Activated CD4-positive, alpha-beta memory T cell treated with anti-CD3 and anti-CD28 coated beads, Interleukin-2, amount 10 ng/mL, durations not matched to agents 7 days and 5 days (primary cell): ENCODE measurements at places on chromosomes 16 and 17.

DNA sequence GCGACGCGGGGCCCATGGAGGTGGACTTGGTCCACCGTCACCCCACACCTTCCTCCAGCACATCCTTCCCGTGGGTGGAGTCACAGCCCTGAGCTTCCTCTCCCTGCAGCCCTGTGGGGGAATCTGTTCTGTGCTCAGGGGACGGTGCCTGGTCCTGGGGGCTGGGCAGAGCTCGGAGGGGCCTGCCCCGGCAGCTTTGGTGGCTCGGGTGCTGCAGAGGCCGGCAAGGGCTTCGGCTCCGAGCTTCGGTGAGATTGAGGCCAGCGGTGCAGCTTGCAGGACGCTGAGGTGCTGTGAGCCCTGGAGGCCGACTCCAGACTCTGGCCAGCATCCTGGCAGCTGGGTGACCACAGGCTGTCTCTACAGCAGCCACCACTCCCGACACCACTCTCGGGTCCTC is 36.4 kb downstream of the METRNL start:
- no peak for DNase-seq

- DNase-seq: no peak
Measured at GRCh38 chr16:56263711-56264608, 72.7 kb downstream of the GNAO1 start.

DNA sequence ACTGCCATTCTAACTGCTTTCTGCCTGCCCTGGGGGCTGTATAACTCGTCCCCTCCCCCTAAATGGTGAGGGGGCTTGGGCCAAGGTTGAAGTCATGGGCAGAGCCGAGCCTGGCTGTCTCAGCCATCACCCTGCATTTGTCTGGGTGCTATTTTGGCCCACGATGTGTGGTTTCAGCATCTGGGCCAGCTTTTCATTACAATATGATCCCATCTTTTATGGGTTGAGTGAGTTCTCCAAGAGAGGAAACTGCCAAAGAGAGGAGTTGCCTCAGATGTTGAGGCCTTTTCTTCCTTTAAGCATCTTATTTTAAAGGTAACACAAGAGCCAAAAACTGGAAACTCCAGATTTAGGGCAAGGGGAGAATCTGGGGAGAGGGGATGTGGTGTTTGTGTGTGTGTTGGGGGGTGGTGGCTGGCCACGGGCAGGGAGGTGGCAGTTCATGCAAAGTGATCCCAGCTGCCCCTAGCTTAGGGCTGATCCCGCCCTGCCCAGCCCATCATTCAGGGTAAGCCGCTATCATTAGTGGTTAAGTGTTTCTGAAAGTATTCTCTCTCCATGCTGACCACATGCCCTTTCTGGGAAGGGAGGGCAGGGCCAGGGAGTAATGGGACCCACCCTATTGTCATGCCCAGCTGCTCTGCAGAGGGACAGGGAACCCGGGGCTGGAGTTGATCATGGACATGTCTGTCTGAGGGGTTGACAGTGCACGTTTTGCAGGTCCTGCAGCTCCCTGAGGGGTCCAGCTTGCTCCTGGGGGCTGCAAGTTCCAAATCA is 83.2 kb upstream of the CLEC18A start:
- no peak for DNase-seq

GRCh38 chr17:17668775-17669579 is 12.3 kb upstream of the RAI1 start:
- no peak for DNase-seq

GRCh38 chr16:15545544-15545943 is 97.4 kb downstream of the MARF1 start:
- no peak for DNase-seq

DNA sequence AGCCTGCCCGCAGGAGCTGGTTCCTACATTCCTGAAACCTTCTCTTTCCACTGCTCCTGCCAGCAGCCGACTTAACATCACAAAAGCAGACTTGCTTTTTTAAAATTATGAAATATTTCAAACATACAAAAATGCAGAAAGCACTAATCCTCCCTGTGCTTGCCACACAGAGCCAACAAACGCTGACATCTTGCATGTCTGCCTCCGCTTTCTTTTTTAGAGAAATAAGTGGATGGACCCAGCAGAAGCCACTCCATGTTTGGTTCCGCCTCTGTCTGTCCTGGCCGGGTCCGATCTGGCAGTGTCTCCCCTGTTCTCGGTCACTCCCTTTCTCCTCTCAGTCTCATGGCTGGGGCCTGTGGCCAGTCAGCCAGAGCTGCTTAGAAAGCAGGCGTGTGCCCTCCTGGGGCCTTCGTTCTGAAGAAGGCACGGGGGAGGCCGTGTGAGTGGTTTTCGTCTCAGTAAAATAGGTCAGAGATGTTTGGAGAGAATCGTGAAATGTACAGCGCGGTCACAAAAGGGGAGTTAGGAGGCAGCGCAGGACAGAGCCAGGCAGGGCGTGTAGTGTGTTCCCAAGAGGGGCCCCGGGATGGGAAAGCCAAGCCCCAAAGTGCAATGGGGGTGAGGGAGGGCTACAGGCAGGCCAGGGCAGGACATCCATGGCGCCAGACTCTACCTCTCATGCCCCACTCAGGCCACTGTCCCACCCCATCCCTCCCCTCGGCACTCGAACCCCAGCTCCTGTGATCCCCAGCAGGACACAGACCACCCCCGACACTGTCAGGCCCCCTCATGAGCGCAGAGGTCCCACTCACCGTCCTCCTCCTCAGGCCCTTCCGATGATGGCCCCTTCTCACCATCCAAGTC is 23.2 kb downstream of the MXRA7 start:
- DNase-seq: no peak

DNA sequence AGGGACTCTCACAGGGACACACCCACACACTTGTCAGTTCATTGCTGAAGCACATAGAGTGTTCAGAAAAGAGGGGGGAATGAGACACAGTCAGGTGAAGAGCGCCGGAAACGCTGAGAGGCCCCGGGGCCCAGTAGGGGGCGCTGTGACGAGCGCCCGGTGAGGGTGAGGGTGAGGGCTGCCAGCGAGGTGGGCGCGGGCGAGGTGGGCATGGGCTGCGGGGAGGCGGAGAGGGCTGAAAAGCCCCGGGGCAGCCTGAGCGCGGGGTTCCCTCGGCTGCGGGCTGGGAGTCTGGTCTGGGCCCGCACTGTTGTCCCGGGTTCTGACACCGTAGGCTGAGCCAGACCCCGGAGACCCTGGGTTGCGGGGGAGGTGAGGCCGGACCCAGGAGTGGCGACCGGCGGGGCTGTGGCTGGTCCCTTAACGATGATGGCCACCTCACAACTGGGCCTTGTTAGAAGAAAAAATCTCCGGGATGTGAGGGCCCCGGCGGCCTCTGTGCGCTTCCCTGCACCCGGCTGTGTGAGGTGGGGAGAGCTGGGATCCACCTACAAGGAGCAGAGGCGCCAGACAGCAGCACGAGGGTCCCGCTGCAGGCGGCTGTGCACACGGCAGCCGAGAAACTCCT is 91.4 kb downstream of the C16orf78 start:
- peak; percentile 15 for DNase-seq
